ENCODE measurements at places on chromosomes 5 and 9. TPM values are rescaled to one million over a fixed set of nuclear protein-coding genes. Genes with fewer than 3 reads are reported as not detected.

DNA sequence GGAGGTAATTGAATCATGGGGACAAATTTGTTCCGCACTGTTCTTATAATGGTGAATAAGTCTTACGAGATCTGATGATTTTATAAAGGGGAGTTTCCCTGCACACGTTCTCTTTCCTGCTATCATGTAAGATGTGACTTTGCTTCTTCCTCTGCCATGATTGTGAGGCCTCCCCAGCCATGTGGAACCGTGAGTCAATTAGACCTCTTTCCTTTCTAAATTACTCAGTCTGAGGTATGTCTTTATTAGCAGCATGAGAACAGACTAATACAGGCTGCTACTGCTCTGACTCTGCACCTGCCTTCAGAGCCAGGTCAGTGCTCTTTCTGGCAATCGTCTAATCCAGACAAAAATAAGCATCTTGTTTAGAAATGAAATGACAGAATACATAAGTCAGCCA is 479.2 kb upstream of the TUSC1 start:
- no peaks in the 10 kb centered on the region for H3K4me1 ChIP-seq
- H3K27ac ChIP-seq, result no peak overlapping the region
- no peaks in the 10 kb centered on the region for H3K36me3 ChIP-seq
- H3K4me3 ChIP-seq, result no peak overlapping the region

GRCh38 chr9:84230355-84231145 is 110.0 kb downstream of the SLC28A3 start:
- no peaks in the 10 kb centered on the region for H3K27me3 ChIP-seq
- no peaks in the 10 kb centered on the region for H3K4me1 ChIP-seq
- DNase-seq, result no peak
- no peaks in the 10 kb centered on the region for H3K36me3 ChIP-seq

DNA sequence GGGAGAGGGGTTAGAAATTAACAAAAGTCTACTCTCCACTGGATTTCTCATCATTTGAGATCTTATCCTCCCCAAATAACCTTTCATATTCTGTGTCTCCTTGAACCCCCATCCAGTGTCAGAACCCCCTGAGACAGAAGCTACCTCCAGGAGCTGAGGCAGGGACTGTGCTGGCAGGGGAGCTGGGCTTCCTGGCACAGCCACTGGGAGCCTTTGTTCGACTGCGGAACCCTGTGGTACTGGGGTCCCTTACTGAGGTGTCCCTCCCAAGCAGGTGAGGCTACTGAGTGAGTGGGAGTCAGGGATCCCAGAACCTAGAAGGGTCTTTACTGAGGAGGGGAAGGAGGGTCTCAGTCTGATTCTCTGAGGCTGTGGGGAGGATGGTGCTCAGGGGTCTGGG is 1.9 kb downstream of the SLC4A9 start:
- H3K27me3 ChIP-seq, result no peaks in the 10 kb centered on the region
- DNase-seq, result no peak

DNA sequence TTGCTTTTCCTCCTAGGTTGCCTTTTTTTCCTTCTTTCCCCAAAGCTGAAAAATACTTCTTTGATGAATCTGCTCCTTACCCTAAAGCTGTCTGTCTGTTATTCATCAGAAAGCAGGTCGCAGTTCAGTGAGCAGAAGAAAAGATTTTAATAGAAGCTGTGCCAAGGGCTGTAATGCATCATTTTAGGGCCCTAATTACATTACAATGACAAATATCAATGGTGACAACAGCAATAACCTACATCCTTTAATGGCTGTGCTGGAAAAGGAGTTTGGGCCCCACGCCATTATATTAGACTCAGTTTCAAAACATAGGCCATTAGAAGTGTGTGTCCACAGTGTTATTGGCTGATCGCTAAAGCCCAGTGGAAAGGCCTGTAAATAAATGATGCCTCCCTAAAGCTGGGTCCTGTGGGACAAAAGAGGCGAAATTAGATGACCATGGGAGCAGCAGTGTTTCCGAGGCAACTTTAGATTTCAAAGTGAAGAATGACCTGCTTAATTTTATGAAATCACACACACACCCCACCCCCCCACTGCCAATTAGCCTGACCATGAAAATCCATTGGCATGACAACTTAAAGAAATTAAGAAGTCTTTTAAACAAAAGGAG is 38.4 kb downstream of the TLE4 start:
- H3K36me3 ChIP-seq, result no peaks in the 10 kb centered on the region
- H3K27me3 ChIP-seq, result no peaks in the 10 kb centered on the region
- peaks cover 63% of the 10 kb centered on the region for H3K4me1 ChIP-seq
- DNase-seq, result no peak

- H3K36me3 ChIP-seq, result no peaks in the 10 kb centered on the region
- H3K4me1 ChIP-seq, result peaks cover 23% of the 10 kb centered on the region
- H3K27ac ChIP-seq, result peak overlapping the region; percentile 69
- DNase-seq, result peak; percentile 80
- H3K27me3 ChIP-seq, result no peaks in the 10 kb centered on the region
- H3K4me3 ChIP-seq, result no peak overlapping the region
Observed at GRCh38 chr9:35599763-35600604, 5.1 kb upstream of the TESK1 start.

GRCh38 chr9:107286057-107286456 is 3.0 kb downstream of the RAD23B start:
- peak overlapping the region; percentile 100 for H3K27ac ChIP-seq
- H3K4me1 ChIP-seq, result peaks cover 46% of the 10 kb centered on the region
- H3K4me3 ChIP-seq, result peak overlapping the region; percentile 94
- H3K27me3 ChIP-seq, result no peaks in the 10 kb centered on the region
- no peak for DNase-seq

DNA sequence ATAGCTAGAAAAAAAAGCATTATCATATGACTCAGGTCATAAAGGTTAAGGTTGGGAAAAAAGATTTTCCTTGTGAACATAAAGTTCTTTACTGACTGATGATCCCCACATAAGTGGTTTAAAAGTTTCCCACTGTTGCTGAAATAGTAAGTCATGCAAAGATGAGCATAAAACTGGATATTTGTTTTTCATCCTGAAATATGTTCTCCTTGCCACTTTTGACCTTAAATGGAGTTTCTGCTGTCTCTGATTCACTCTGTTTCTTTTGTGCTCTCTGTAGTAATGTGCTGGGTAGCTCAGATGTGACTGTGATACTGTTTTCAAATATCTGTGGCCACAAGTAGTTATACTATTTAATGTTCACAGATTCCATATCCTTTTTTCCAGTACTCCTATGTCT is 162.5 kb upstream of the GAS1 start:
- H3K4me3 ChIP-seq, result no peak overlapping the region
- no peaks in the 10 kb centered on the region for H3K27me3 ChIP-seq
- peaks cover 7% of the 10 kb centered on the region for H3K4me1 ChIP-seq
- H3K36me3 ChIP-seq, result no peaks in the 10 kb centered on the region
- no peak for DNase-seq

GRCh38 chr5:103407402-103407801 is 148.8 kb downstream of the MACIR start:
- no peak overlapping the region for H3K27ac ChIP-seq
- H3K4me1 ChIP-seq, result no peaks in the 10 kb centered on the region
- H3K4me3 ChIP-seq, result no peak overlapping the region
- no peaks in the 10 kb centered on the region for H3K36me3 ChIP-seq
- H3K27me3 ChIP-seq, result no peaks in the 10 kb centered on the region

DNA sequence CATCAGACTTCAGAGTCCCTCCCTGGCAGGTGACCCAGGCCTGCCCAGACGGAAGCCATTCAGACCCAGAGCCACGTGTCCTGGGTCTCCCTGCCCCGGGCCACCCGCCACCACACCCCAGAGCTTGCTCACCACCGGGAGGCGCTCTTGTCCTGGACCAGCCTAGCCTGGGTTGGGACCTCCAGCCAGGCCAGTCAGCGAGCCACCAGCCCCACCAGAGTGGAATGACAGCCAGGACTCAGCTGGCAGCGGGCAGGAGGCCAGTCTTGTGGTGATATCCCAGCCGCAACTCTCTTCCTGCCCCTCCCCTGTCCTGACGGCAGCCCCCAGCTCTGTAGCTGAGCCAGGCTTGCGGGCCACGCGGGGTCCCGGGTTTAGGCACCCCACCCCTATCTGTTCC is 1.7 kb upstream of the PTGDS start:
- H3K4me1 ChIP-seq, result peaks cover 12% of the 10 kb centered on the region
- no peaks in the 10 kb centered on the region for H3K36me3 ChIP-seq
- no peak overlapping the region for H3K27ac ChIP-seq
- DNase-seq, result no peak
- no peak overlapping the region for H3K4me3 ChIP-seq

GRCh38 chr9:89531766-89532165 is 33.9 kb upstream of the SEMA4D start:
- no peaks in the 10 kb centered on the region for H3K4me1 ChIP-seq
- H3K27ac ChIP-seq, result no peak overlapping the region
- no peak overlapping the region for H3K4me3 ChIP-seq
- H3K27me3 ChIP-seq, result peaks cover 2% of the 10 kb centered on the region

- DNase-seq, result no peak
- H3K4me1 ChIP-seq, result no peaks in the 10 kb centered on the region
- H3K36me3 ChIP-seq, result no peaks in the 10 kb centered on the region
- H3K27ac ChIP-seq, result no peak overlapping the region
- no peaks in the 10 kb centered on the region for H3K27me3 ChIP-seq
- no peak overlapping the region for H3K4me3 ChIP-seq
Observed at GRCh38 chr5:92885950-92886349, 695.1 kb downstream of the NR2F1-AS1 start.

DNA sequence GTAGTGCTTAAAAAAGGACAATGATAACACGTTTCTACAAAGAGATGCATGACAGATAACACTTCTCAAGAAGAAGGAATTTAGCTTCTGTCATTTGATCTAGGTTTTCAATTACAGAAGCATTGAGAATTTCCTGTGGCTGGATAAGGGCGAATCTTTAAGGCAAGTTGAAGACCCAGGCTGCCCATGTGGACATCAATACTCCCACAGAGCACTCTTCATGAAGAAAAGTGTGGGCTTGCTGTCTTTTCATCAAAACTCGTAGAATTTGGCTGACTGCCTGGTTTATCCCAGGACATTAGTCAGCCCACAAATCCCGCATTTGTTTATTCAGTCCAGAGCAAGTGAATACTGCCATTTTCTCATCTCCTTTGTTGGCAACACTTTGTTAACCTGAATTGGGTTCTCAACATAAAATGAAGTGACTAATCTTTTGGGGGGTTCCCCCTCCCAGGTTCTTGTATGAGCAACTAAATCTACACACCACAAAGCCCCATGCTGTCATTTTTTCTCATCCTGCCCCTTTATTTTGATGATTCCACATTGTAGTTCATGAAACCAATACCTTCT is 43.4 kb upstream of the CDKN2B start:
- no peak overlapping the region for H3K27ac ChIP-seq
- DNase-seq, result no peak
- H3K27me3 ChIP-seq, result no peaks in the 10 kb centered on the region
- H3K4me3 ChIP-seq, result no peak overlapping the region

DNA sequence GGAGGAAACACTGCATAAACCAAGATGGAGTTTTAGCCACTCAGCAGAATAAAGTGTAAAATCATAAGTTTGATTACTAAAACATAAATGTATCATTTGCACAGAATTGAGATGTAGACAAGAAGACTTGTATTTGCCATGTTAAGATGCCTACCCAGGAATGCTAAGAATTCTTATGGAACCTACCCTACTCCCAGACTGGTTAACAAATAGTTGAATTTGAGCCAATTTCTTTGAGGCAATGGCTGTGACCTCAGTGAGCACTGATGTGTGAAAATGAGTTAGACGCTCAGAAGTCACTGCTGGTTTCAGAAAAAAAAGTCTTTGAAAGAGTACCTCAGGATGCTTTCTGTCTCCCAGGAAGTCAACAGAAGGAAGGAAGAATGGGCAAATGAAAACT is 95.6 kb downstream of the ESM1 start:
- no peak overlapping the region for H3K27ac ChIP-seq
- no peak overlapping the region for H3K4me3 ChIP-seq
- no peak for DNase-seq
- no peaks in the 10 kb centered on the region for H3K4me1 ChIP-seq
- H3K36me3 ChIP-seq, result no peaks in the 10 kb centered on the region
- no peaks in the 10 kb centered on the region for H3K27me3 ChIP-seq

DNA sequence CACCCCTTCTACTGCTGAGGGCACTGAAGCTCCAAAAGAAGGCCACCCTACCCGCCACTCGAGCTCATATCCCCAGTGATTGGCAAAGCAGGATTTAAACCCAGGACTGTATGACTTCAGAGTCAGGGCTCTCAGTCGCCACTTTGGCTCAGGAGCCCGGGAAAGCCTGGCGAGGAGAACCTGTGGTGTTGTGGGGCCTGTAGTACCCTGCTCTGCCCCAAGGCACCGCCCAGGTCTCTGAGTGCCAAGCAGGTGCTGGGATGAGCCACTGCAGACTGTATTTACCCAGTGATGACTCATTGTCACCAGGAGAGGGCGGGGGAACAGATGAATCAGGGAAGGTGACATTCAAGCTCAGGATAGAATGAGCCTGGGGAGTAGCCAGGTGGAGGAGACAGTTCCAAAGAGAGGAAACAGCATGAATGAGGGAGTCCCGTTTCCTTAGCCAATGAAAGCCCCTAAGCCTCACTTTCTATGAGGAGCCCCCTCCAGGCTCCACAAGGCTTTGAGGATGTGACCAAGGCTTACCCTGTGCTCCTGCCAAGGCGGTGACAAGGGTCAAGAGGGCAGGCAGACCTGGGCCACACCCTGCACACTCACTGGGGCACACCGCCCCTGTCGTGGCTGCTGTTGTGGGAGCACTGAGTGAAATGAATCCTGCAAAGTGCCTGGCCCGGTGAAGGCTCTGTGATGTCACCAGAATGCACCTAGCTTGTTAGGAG is 17.8 kb upstream of the DPM2 start:
- peak overlapping the region; percentile 20 for H3K4me3 ChIP-seq
- H3K4me1 ChIP-seq, result peaks cover 29% of the 10 kb centered on the region
- H3K27ac ChIP-seq, result peak overlapping the region; percentile 87
- H3K27me3 ChIP-seq, result no peaks in the 10 kb centered on the region
- peak; percentile 80 for DNase-seq

DNA sequence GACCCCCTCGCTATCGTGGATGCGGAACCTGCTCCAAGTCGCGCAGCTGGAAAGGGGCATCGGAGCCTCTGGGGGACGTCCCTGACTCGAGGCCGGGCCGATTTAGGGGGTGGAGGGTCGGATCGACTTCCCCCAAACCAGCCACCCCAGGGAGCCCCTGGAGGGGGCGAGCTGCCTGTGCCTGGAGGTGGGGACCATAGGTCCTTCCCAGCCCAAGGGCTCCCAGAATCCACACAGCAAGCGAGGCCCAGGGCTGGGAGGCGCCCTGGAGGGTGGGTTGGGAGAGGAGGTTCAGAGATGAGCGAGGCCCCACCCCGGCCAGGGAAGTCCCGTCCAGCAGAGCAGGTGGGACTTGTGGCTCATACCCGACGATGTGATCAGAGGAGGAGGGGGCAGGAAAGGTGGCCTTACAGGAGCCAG is 147.6 kb downstream of the GAPVD1 start:
- no peak overlapping the region for H3K27ac ChIP-seq
- no peaks in the 10 kb centered on the region for H3K36me3 ChIP-seq
- DNase-seq, result no peak
- H3K4me1 ChIP-seq, result peaks cover 3% of the 10 kb centered on the region
- no peak overlapping the region for H3K4me3 ChIP-seq

Gene FOXD4L4
- total RNA-seq, result not detected

Gene AKNA
- 3.4 TPM for total RNA-seq

Gene SPATA31C1
- total RNA-seq, result not detected

Gene SPARC
- 687 TPM for total RNA-seq

Gene CD274
- total RNA-seq, result 2.9 TPM

Gene ROPN1L
- total RNA-seq, result not detected

Gene ZFP2
- 1.2 TPM for total RNA-seq

All from psoas muscle (tissue), 8 donors.